Activated T-cell treated with anti-CD3 and anti-CD28 coated beads, Interleukin-2, amount 50 U/mL, for 4 hours (primary cell): ENCODE measurements at places on chromosomes 2 and 18. TPM values are rescaled to one million over a fixed set of nuclear protein-coding genes. Genes with fewer than 3 reads are reported as not detected.

Gene FAP
- not detected for total RNA-seq

Gene ITGB6
- total RNA-seq = not detected

Gene ATOH8
- total RNA-seq = not detected

Gene CELF4
- not detected for total RNA-seq

Gene MEIS1
- total RNA-seq = 0.46 TPM

Gene COL3A1
- 0.73 TPM for total RNA-seq

Gene POTEJ
- not detected for total RNA-seq

Gene LRRC30
- not detected for total RNA-seq

Gene CFAP53
- 0.14 TPM for total RNA-seq

Gene RPS27A
- 1,473 TPM for total RNA-seq

Gene DUSP28
- 5.9 TPM for total RNA-seq

Gene IL1RL2
- 0.99 TPM for total RNA-seq

Gene WNT6
- total RNA-seq = not detected

Gene USP40
- total RNA-seq = 12.5 TPM

Gene MCFD2
- total RNA-seq = 50.8 TPM

Gene TPO
- total RNA-seq = not detected

Gene TCF7L1
- 0.29 TPM for total RNA-seq

Gene OTX1
- not detected for total RNA-seq

Gene DNAH7
- not detected for total RNA-seq

Gene AGXT
- 0.33 TPM for total RNA-seq

Gene PLCL1
- 1.2 TPM for total RNA-seq

Gene FBLN7
- total RNA-seq = 21.8 TPM

Gene IL36G
- total RNA-seq = not detected

Gene CDH7
- not detected for total RNA-seq

Gene FER1L5
- total RNA-seq = not detected

Gene RTP5
- 0.13 TPM for total RNA-seq

Gene FTCDNL1
- total RNA-seq = 2.3 TPM

Gene PRKAG3
- not detected for total RNA-seq

Gene SLC23A3
- total RNA-seq = 0.84 TPM

Gene KYNU
- total RNA-seq = 1.1 TPM
